Activated T-helper 17 cell treated with anti-CD3 and anti-CD28 coated beads, Interleukin-2, amount 50 U/mL, for 72 hours (primary cell): ENCODE measurements at places on chromosomes 12 and 14. TPM values are rescaled to one million over a fixed set of nuclear protein-coding genes. Genes with fewer than 3 reads are reported as not detected.
A peak's percentile ranks its signal among the peaks of the same experiment; 100 is the strongest.

- no peak for ATAC-seq
Observed at GRCh38 chr12:22700106-22700505, 75.1 kb downstream of the ETNK1 start.

GRCh38 chr12:97313471-97314190 lies 149.0 kb upstream of the RMST start:
- no peak for ATAC-seq

- peak; percentile 95 for ATAC-seq
Observed at GRCh38 chr14:55107766-55108554, 21.1 kb upstream of the LGALS3 start.

GRCh38 chr12:21939435-21939834 lies 1.8 kb downstream of the ABCC9 start:
- ATAC-seq: no peak

GRCh38 chr14:23160924-23161522 lies 22.4 kb downstream of the SLC7A8 start:
- ATAC-seq: no peak

GRCh38 chr12:89083491-89083890 lies 268.8 kb downstream of the DUSP6 start:
- no peak for ATAC-seq

DNA sequence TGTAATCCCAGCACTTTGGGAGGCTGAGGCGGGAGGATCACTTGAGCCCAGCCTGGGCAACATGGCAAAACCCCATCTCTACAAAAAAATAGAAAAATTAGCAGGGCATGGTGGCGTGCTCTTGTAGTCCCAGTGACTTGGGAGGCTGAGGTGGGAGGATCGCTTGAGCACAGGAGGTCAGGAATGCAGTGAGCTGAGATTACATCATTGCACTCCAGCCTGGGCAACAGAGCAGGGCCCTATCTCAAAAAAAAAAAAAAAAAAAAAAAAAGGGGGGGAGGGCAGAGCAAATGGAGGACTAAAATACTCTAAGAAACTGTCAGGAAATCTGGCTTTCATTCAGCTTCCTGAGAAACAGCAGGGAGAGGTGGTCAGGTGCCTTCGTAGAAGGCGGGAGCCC lies 31.7 kb upstream of the TSPAN9 start:
- no peak for ATAC-seq

CIROP gene
- not detected for total RNA-seq

OR4E2 gene
- not detected for total RNA-seq

DNA sequence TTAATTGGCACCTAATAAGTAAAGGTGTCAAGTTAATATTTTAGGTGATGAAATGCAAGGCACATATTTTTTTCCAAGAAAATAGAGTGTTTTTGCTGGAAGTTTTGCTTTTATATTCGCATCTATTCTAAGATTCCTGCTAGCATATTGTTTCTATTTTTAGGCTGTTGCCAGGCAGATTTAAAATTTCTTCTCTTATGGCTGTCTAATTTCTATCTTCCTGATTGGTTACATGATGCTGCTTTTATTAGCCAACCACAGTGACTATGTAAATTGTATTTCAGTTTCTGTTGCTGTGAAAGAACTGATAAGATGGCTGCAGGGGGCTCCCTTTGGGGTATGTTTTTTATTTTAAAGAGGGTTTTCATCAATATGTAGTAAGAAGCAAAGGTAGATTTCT lies 42.7 kb downstream of the ATF7IP start:
- ATAC-seq: no peak

ADCK1 gene
- total RNA-seq: 2.0 TPM

DNA sequence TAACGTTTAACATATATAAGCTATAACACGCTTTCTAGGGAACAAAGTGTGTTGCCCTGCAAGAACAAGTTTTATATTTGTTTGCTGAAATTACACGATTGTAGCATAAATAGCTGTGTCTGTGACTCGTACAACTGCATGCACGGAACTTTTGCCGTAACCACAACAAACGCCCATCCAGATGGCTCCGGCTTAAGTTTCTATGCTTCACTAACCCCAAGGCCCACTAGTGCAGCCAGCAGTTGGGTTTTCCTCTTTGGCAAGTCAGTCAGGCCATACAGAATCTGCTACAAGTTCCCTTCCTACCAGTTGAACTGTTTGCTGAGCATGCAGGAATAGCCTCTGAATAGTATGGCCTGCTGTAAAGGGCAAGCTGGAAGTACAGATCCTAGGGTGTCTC lies 12.1 kb downstream of the CSRP2 start:
- ATAC-seq: no peak

PARP11 gene
- 18.6 TPM for total RNA-seq

CLEC1B gene
- not detected for total RNA-seq

DNA sequence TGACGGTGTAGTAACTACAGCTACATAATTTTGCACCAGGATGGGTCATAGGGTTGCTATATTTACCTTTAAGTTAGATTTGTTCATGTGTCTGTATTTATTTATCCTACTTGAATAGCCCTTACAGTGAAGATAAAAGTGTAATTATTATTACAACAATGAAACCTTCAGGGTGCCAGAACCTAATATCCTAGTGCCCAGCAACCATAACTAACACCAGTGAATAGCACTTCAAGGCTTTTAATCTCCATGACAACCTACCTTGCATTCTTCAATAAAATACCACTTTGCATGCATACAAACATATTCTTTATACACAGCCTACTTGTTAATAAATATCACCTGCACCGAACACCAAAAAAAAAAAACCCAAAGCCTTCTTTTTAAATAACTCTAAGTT lies 58.7 kb upstream of the G2E3 start:
- no peak for ATAC-seq

DNA sequence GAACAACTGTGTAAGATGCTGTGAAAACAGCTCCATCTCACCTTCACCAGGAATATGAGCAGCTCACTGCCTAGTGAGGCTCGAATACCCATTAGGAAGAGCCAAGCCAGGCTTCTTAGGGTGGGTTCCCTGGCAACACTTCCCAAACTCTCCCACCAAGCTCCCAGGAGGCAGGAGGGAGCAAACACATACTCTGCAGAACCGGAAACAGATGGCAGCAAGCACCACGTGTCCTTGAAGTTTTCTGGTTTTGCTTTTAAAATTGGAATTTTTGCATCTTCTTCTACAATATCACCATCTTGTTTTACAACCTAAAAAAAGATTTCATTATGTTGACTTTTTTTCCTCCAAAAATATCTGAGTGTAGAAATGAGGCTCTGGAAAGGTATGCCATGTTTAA lies 186.7 kb downstream of the ZFP36L1 start:
- no peak for ATAC-seq

NDRG2 gene
- total RNA-seq: 4.1 TPM
